Kidney capillary endothelial cell (primary cell): ENCODE measurements at places on chromosomes 6 and 20.
A peak's percentile ranks its signal among the peaks of the same experiment; 100 is the strongest.

- DNase-seq: peak; percentile 78
Measured at GRCh38 chr6:158018851-158019361, 37.2 kb downstream of the SYNJ2 start.

GRCh38 chr6:11785415-11785773, 6.8 kb upstream of the ADTRP start:
- DNase-seq: no peak

- DNase-seq: no peak
Measured at GRCh38 chr20:23564927-23565326, 3.4 kb downstream of the CST9L start.

- DNase-seq: no peak
Measured at GRCh38 chr20:39823224-39823623, 861.1 kb downstream of the DHX35 start.

DNA sequence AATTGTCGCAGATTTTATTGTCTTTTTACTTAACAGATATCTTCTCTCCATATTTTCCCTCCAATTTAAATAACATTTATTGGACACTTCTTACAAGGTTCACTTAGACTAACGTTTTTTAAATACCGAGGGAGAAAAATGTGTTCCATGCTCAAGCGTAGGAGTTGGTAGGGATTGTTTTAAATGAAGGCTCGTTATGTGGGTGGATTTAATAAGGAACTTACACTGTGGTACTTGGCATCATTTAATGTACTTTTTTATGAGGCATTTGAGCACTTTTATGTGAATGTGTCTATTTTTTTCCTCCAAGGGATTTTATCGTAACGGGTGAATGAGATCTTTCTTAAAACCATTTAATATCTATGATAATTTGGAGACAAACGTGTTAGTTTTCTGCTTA, 125.0 kb upstream of the MTHFD1L start:
- no peak for DNase-seq

DNA sequence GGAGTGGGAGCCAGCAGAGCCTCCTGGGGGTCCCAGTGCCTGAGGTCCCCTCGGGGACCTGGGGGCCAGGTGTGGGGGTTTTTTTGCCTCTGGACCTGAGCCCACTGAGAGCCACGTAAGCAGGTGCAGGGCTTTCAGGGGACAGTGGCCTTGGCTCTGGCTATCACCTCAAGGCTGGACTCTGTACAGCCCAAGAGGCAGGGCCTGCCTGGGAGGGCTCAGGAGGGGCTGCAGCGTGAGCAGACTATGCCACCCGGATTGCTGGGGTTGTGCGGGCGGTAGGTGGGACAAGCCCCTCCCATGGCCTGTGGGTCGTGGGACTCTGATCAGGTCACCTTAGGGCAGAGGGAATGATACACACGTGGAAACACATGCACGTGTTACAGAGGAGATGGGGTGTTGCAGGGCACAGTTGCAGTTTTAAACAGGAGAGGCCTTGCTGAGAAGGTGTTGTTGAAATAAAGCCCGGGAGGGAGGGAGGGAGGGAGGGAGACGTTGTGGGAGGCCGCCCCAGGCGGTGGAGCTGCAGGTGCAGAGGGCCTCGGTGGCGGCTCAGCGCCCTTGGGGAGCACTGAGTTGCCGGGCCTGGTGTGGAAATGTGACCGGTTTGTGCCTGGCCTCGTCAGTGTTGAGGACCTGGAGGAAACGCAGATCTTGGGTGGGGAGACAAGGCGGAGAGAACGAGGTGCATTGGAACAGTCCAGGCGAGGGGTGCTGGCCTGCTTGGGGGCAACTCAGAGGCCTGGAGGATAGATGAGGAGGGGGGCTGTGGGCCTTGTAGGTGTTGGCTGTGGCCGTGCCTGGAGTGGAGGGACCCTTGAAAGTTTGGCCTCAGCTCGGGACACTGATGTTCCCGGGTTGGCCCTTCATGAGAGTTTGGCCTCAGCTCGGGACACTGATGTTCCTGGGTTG, 2.3 kb downstream of the TCEA2 start:
- no peak for DNase-seq

DNA sequence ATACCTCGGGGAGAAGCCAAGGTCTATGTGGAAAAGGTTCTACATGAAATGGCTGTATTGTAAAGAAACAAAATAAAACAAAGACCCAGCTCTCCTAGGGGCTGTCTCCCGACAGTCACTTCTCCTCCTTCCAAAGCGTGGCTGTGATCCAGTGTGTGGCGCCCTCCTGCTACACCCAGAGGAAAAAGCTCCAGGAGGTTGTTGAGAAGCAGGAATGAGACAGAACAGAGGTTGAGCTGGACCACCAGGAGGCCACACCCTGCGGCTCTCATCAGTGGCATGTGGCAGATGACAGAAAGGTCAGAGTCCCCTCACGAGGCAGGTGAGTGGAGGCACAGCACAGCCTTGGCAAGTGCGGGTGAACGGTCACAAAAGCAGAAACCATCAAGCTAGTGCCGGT, 236.0 kb downstream of the TBXT start:
- no peak for DNase-seq

DNA sequence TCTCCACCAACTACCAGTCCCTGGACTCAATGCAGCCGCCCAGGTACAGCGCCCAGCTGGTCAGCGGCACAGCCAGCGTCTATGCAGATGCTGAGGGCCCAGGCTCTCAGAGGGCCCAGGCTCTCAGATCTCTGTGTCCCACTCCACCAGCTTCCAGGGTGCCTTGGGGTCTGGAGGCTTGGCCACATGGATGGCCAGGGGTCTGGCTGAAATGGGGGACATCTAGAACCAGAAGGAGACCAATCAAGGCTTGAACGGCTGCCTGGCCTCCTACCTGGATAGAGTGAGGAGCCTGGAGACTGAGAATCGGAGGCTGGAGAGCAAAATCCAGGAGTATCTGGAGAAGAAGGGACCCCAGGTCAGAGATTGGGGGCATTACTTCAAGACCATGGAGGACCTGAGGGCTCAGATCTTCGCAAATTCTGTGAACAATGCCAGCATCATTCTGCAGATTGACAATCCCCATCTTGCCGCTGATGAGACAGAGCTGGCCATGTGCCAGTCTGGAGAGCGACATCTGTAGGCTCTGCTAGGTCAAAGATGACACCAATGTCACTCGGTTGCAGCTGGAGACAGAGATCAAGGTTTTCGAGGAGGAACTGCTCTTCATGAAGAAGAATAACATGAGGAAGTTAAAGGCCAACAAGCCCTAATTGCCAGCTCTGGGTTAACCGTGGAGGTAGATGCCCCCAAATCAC, 44.1 kb upstream of the GRM4 start:
- DNase-seq: no peak

- no peak for DNase-seq
Measured at GRCh38 chr6:106066989-106067388, 19.1 kb upstream of the PRDM1 start.

DNA sequence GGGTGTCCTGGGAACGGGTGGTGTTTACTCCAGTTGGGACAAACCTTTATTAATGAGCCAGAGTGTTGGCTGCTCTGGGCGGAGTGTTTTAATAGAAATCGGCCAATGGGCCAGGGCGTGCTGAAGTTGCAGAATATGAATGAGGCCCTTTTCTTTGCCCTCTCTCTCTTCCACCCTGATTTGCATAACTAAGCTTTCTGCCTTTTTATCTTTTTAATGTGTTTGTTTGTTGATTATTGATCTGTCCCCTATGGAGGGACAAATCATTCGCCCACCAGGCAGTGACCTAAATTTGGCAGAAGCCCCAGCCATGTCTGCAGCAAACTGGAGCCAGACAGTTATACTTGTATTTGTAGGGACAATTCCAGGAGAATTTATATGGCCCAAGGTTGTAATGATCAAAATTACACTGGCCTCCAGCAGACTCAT, 420.9 kb downstream of the PREX1 start:
- DNase-seq: no peak

DNA sequence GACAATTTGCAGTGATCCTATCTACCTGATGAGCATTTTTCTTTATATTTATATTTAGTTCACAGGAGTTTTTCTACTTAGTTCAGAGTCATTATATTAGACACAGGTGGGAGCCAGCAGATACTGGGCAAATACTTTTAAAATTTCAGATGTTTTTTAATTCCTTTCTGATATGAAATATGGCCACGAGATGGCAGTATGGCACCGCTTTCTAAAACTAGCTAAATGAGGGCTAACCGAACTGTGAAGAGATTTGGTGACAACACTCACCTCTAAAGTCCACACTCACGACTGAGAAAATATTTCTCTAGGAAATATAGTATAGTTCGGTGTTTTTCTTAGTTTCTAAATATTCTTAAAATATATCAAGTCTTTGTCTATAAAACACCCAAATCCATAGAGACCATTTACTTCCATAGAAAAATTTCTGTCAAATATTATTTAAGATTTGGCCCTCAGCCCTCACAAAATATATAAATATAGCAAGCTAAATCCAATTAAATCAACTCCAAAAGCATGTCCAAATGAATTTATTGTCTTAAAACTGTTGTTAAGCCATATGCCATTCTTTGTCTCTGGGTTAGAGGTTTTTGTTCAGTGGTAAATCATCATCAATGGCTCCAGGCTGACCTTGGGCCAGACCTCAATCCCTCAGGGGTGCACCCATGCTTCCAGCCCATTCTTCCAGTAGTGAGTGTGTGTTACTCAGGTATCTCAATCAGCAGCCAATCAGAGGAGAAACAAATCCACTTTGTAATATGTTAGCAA, 63.6 kb downstream of the HUS1B start:
- peak; percentile 66 for DNase-seq

- DNase-seq: no peak
Measured at GRCh38 chr6:128519132-128519930, 1.1 kb downstream of the PTPRK start.

- DNase-seq: no peak
Measured at GRCh38 chr6:166456395-166457156, 73.8 kb upstream of the MPC1 start.

- no peak for DNase-seq
Measured at GRCh38 chr20:59581993-59582679, 22.2 kb upstream of the PHACTR3 start.

GRCh38 chr20:36754656-36755222, 8.8 kb upstream of the NDRG3 start:
- DNase-seq: peak; percentile 89

DNA sequence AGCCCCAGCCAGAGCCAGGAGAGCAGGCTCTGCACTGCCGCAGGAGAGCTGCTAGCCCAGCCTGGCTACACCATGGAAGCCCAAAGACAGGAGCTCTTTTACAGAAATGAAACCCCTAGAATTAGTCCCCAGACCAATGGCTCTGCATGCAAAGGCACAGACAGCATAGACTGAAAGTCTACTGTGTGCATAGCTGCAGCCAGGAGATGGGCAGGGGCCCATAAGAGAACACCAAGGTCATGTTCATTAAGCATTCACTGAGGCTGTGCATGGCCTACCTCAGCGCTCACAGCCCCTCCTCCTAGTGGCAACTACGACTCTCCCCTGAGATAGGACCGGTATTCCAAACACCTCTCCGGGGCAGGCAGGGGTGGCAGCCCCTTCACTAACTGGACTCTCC, 34.9 kb downstream of the SNX5 start:
- DNase-seq: no peak

GRCh38 chr6:150613269-150613668, 13.6 kb downstream of the PLEKHG1 start:
- DNase-seq: no peak

DNA sequence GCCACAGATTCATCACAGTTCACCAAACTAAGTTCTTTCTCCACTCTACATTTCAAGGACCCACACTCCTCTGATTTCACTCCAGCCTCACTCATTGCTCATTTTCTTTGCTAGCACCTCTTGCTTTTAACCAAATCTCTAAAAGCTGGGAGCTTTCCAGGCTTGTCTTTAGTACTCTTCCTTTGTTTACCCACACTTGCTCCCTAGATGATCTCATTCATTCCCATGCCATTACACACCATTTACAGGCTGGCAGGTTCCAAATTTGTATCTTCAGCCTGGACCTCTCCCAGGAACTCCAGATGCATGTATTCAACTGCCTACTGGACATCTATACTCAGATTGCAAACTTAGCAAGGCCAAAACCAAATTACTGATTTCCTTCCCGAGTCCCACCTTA, 5.3 kb upstream of the GUCA1B start:
- DNase-seq: no peak

GRCh38 chr6:11847515-11848345, 69.1 kb upstream of the ADTRP start:
- no peak for DNase-seq

DNA sequence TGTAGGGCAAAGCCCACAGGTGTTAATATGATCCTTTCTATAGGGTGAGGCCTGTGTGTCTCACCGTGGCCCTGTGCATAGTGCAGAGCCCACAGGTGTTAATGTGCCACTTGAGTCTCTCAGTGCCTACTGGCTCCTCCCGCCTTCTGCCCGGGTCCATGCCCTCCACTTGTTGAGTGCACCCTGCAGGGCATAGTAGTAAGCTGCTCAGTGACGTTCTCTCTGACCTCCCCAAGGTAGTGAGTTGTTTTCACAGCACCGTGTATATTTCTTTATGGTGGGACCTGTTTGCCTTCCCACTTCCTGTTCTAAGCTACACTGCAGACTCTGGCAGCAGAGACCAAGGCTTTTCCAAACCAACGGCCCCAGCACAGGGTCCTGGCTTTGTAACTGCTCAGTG, 64.5 kb upstream of the SLC22A1 start:
- DNase-seq: no peak

DNA sequence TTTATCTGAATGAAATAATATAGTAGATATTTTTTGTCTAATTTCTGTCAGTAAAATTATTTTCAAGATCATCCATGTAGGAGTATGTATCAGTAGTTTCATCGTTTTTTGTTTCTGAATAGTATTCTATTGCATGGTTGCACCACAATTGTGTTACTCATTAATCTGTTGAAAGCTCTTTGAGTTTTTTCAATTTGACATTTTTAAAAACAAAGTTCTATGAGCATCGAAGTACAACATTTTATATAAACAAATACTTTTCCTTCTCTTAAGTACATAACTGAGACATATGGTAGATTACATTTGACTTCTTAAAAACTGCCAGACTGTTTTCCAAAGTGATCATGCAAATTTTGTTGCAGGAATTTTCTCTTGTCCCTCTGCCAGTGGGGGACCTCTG, 1113.1 kb upstream of the CITED2 start:
- DNase-seq: no peak

DNA sequence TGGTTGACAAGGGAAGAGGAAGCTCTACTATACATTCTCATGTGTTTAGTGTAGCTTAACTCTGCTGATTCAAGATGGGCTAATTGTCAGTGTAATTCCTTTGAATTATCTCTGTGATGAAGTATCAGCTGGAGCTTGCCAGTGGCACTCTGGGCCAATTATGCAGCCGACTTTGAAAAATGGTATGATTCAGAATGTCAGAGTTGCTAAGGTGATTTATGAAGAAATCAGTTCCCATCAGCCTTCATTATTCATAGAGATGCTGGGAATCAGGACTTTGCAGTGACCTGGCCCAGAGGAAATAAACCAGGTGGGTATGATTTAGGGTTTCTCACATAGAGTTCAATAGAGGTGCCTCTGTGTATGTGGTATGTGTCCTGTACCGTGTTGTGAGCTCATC, 33.4 kb downstream of the KCNS1 start:
- no peak for DNase-seq
